Caco-2 (cell line): ENCODE measurements at places on chromosomes 2 and 18.

- DNase-seq: no peak
- H3K4me1 ChIP-seq: no peaks in the 10 kb centered on the region
- no peaks in the 10 kb centered on the region for H3K27me3 ChIP-seq
- no peak overlapping the region for H3K4me3 ChIP-seq
Measured at GRCh38 chr18:74625157-74625556, 27.5 kb downstream of the ZNF407 start.

- no peaks in the 10 kb centered on the region for H3K4me1 ChIP-seq
- H3K36me3 ChIP-seq: no peaks in the 10 kb centered on the region
- no peak for DNase-seq
- H3K27ac ChIP-seq: no peak overlapping the region
Measured at GRCh38 chr2:237208373-237209260, 122.9 kb downstream of the COPS8 start.

DNA sequence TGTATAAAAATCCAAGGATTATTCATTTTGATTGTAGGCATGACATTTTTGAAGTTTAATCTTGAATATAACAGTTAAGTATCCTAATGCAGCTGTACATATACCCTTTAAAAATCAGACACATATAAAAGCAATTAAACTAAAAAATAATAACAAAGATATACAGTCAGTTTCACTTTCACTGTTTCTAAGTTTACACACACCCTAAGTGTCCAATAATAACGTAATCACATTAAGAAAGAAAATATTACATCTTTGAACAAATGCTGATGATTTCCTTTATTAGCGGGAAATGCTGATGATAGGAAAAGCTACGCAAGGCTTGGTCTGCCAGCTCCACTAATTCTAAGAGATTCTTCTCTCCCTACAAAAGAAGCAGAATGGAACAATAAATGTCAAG lies 38.8 kb downstream of the RTTN start:
- H3K27me3 ChIP-seq: no peaks in the 10 kb centered on the region
- no peak overlapping the region for H3K27ac ChIP-seq
- H3K4me3 ChIP-seq: no peak overlapping the region
- DNase-seq: no peak
- H3K36me3 ChIP-seq: no peaks in the 10 kb centered on the region

GRCh38 chr18:49768051-49768391 lies 45.3 kb downstream of the ACAA2 start:
- no peaks in the 10 kb centered on the region for H3K4me1 ChIP-seq
- peak; percentile 61 for DNase-seq
- H3K27me3 ChIP-seq: no peaks in the 10 kb centered on the region
- no peak overlapping the region for H3K27ac ChIP-seq
- H3K36me3 ChIP-seq: no peaks in the 10 kb centered on the region

- H3K4me1 ChIP-seq: 0 out of 2 replicates have a peak, but pooled peaks cover 3% of the 10 kb centered on the region
- no peaks in the 10 kb centered on the region for H3K36me3 ChIP-seq
- H3K27ac ChIP-seq: no peak overlapping the region
Measured at GRCh38 chr2:213148572-213149261, 2.7 kb downstream of the IKZF2 start.

GRCh38 chr2:128710242-128710641 lies 391.6 kb upstream of the HS6ST1 start:
- no peaks in the 10 kb centered on the region; the same call in 1 of the 2 replicates for H3K27me3 ChIP-seq
- no peak overlapping the region for H3K27ac ChIP-seq
- no peak overlapping the region for H3K4me3 ChIP-seq
- no peaks in the 10 kb centered on the region for H3K36me3 ChIP-seq
- no peak for DNase-seq

GRCh38 chr2:168970711-168971233 lies 60.4 kb downstream of the ABCB11 start:
- DNase-seq: no peak
- no peaks in the 10 kb centered on the region for H3K36me3 ChIP-seq
- no peak overlapping the region for H3K27ac ChIP-seq
- peaks cover 1% of the 10 kb centered on the region for H3K4me1 ChIP-seq
- H3K27me3 ChIP-seq: no peaks in the 10 kb centered on the region
